ENCODE measurements at places on chromosomes 3 and 15.

- H3K4me3 ChIP-seq, result no peak overlapping the region
- H3K27ac ChIP-seq, result no peak overlapping the region
- no peak for DNase-seq
- H3K4me1 ChIP-seq, result no peaks in the 10 kb centered on the region
These were observed 14.2 kb upstream of the U2SURP start for GRCh38 chr3:142987080-142987700.

DNA sequence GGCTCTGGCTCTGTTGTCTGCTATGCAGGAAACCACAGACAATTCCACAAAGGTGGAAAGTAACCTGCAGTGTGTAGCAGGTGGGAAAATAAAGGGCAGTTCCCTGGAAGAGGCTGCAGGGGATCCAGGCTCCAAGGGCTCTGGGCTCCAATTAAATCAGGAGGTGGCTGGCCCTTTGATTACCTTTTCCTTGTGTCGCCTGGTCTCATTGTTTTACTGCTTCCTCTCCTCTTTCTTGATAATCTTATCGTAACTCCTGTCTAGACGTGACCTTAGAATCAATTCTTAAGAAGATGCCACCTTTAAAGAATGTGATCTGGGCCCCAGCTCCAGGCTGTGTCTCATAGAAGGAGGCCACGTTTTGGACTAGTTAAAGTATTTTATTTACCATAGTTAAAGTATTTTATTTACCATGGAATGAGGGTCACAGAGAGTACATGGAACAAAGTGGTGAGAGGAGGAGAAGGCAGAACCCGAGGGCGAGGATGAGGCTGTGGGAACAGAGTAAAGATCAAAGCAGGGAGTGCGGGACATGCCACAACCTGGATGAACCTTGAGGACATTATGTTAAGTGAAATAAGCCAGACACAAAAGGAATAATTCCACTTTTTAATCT, 237.5 kb upstream of the STT3B start:
- peaks cover under 1% of the 10 kb centered on the region for H3K4me1 ChIP-seq
- no peak overlapping the region for H3K4me3 ChIP-seq
- H3K36me3 ChIP-seq, result no peaks in the 10 kb centered on the region
- H3K27me3 ChIP-seq, result no peaks in the 10 kb centered on the region
- H3K27ac ChIP-seq, result no peak overlapping the region

DNA sequence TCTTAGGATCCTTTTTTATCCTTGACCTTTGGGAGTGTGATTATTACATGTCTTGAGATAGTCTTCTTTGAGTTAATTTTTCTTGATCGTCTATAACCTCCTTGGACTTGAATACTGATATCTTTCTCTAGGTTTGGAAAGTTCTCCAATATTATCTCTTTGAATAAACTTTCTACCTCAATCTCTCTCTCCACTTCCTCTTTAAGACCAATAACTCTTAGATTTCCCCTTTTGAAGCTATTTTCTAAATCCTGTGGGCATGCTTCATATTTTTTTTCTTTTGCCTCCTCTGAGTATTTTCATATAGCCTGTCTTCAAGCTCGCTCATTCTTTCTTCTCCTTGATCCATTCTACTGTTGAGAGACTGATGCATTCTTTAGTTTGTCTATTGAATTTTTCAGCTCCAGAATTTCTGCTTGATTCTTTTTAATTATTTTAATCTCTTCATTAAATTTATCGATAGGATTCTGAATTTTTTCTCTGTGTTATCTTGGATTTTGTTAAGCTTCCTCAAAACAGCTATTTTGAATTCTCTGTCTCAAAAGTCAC, 12.1 kb downstream of the USF3 start:
- peaks cover 23% of the 10 kb centered on the region for H3K4me1 ChIP-seq
- H3K27me3 ChIP-seq, result no peaks in the 10 kb centered on the region

GRCh38 chr3:36698314-36698713, 66.0 kb downstream of the DCLK3 start:
- H3K27me3 ChIP-seq, result no peaks in the 10 kb centered on the region
- DNase-seq, result no peak
- no peak overlapping the region for H3K27ac ChIP-seq
- H3K4me3 ChIP-seq, result no peak overlapping the region
- H3K36me3 ChIP-seq, result no peaks in the 10 kb centered on the region

Measured in body of pancreas (tissue), 4 donors.